ENCODE measurements at places on chromosomes 11 and 22. TPM values are rescaled to one million over a fixed set of nuclear protein-coding genes. Genes with fewer than 3 reads are reported as not detected.

DNA sequence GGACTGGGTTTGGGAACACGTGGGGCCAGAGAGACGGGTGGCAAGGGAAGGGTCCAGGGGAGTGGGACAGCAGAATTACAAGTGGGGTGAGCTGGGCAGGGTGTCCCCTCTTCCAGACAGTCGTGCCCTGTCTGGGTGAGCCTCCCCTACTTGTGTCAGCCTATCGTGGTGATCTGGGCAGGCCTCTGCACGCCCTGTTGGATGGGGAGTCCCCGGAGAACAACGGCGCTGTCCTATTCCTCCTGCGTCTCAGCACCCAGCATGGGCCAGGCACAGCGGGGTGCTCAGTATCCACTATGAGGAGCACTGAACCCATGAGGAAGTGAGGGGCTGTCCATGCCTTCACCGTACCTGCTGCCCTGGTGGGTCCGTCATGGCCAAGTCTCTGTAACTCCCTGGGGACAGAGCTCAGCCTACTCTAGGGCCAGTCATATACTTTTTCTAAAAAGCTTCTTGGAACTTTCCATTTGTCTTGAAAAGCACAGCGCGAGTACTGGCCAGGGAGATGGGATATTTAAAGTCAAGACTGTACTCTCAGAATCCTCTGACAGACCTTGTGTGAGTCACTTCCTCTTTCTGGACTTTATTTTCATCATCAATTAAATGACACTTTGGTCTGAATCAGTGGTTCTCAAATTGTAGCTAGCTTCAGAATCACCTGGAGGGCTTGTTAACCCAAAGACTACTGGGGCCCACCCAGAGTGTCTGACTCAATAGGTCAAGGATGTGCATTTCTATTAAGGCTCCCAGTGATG is 81.7 kb upstream of the NECTIN1 start:
- no peaks in the 10 kb centered on the region for H3K4me1 ChIP-seq
- H3K27ac ChIP-seq = no peak overlapping the region
- H3K4me3 ChIP-seq = no peak overlapping the region
- peaks cover 9% of the 10 kb centered on the region for H3K27me3 ChIP-seq

DNA sequence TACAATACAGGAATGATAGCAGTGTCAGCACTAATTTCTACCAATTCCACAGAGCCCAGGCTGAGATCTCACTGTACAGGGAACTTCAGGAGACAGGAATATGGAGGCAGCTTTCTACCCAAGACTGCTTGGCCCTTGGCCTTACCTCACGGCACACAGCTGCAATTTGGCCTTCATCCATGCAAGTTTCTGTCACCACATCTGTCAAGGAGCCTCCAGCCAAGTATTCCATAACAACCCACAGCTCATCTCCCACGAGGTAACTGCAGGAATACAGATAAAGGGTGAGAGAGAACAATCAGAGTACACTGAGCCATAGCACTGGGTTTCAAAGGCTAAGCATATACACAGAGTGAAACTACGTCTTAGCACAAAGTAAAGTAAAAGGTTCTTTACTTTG is 39.0 kb upstream of the GDPD4 start:
- H3K27me3 ChIP-seq = no peaks in the 10 kb centered on the region
- no peaks in the 10 kb centered on the region for H3K36me3 ChIP-seq
- H3K27ac ChIP-seq = no peak overlapping the region
- H3K4me1 ChIP-seq = no peaks in the 10 kb centered on the region

GRCh38 chr11:120810251-120810650 is 213.7 kb upstream of the TBCEL start:
- DNase-seq = no peak
- H3K36me3 ChIP-seq = no peaks in the 10 kb centered on the region
- H3K4me3 ChIP-seq = no peak overlapping the region
- H3K27me3 ChIP-seq = peaks cover 2% of the 10 kb centered on the region
- H3K27ac ChIP-seq = no peak overlapping the region

DNA sequence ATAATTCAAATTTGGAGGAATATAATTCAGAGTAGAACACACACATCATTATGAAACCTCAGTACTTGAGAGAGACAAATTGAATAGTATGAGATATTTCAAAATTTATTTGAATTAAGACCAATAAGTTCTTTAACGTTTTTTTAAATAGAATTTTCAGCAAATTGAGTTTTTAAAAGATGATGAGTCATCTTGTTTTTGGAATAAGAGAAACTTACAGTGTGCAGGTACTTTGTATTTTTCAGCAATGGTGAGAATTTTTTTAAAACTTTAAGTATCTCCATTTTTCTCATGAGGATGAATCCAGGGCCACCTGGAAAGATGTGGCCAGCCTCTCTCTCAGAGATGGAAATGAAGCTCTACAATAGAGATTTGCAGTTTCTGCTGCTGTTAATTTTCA is 1015.0 kb upstream of the TENM4 start:
- H3K36me3 ChIP-seq = no peaks in the 10 kb centered on the region
- no peak overlapping the region for H3K4me3 ChIP-seq
- no peak overlapping the region for H3K27ac ChIP-seq
- no peak for DNase-seq
- H3K4me1 ChIP-seq = no peaks in the 10 kb centered on the region

The UBQLN3 gene
- not detected for total RNA-seq
